HCEC 1CT (cell line): ENCODE measurements at places on chromosomes 2 and 18.
A peak's percentile ranks its signal among the peaks of the same experiment; 100 is the strongest.

GRCh38 chr2:205650931-205651330, 31.4 kb upstream of the NRP2 start:
- no peak for DNase-seq

- no peak for DNase-seq
Observed at GRCh38 chr2:232387451-232388171, 9.1 kb downstream of the ALPP start.

DNA sequence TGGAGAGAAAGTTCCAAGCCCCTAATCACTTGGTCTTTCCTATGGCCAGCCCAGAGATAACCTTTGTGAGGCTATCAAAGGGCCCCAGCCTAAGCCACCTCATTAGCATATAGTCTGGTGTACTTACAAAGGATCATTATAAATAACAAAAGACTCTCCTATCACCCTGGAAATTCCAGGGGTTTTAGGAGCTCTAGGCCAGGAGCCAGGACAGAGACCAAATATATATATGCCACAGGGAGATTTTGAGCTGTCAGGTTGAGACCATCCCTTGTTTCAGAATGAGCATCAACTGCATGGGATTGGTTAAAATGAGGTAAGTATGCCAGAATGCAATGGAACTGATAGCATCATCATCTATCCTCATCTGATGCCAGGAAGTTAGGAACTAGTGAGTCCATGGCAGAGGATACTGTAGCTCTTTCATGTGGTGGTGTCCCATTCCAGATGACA, 32.1 kb upstream of the CHRNA1 start:
- no peak for DNase-seq

DNA sequence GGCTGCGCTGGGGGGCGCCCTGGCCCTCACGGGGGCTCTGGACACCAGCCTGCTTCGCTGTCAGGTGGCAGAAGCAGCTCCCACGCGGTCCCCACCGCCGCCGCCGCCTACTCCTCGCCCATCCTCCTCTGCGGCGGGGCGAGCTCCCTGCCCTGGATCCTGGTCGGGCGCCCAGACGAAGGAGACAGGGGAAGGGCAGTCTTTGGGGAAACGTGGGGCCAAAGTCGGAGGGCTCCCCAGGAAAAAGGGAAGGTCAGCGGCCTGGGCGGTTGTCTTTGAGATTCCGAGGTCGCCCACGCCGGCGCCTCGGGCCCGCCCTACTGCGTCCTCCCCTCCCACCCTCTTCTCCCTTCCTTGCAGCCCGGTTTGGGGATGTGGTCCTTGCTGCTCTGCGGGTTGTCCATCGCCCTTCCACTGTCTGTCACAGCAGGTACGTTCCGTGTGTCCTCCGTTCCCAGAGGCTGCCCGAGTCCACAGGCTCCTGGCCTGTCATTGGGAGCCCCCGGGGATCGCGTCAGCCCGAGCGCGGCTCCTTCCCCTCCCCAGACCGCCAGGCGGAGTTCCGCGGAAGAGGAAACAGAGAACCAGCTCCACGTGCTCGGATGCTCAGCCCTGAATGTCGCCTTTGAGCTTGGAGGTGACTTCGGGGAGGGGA, 800 bp downstream of the IL1RL2 start:
- peak; percentile 36 for DNase-seq

- no peak for DNase-seq
Observed at GRCh38 chr2:195648787-195649186, 8.2 kb upstream of the SLC39A10 start.

GRCh38 chr2:28495551-28496250, at the start of gene PLB1:
Gene PLB1 (plus strand): TSS chr2:28496060. CDS start chr2:28496115, 55 bp downstream.
- no peak for DNase-seq

GRCh38 chr2:29246383-29247300, 131.4 kb downstream of the CLIP4 start:
- DNase-seq, result no peak

- DNase-seq, result no peak
Observed at GRCh38 chr2:134594399-134594798, 124.4 kb downstream of the TMEM163 start.

DNA sequence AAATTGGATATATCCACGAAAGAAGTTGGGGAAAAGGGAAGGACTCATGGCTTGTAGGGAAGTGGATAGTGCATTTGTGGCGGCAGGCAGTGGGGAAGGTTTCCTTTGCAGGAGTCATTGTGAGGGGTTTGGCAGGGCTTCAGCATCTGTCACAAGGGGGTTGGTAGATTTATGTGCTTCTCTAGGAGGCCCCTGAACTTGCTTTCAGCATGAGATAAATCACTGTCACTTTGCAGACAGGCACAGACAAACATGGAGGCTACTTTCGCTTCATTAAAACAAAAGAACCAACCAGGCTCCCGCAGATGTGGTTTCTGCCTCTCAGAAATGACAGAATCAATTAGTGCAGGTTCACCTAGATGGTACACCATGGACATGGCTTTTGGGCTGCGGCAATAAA, 340.7 kb downstream of the TGIF1 start:
- DNase-seq, result no peak

DNA sequence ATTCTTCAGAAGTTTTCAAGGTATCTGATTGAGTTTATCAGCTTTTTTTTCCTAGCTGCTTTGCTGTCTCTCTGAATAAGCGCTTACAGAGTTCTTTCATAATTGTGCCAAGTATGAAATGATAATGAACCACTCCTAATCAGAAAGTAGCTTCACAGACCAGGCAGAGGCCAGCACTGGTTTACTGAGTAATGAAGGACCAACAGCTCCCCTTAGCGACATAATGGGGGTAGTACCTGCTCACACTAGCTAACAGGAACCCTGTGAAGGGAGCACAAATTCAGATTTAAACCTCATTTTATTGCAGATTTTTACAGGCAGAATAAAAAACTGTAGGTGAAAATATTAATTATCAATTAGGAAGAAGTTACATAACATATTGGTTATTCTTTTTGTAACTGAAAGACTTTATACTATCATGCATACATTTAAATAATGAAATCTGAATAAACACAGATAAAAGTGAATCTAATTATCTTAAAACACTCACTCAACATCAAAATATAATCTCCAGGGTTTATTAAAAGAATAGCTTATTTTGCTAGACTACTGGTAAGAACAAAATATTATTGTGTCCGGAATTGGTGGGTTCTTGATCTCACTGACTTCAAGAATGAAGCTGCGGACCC, 53.7 kb upstream of the LRRC30 start:
- DNase-seq, result peak; percentile 67

DNA sequence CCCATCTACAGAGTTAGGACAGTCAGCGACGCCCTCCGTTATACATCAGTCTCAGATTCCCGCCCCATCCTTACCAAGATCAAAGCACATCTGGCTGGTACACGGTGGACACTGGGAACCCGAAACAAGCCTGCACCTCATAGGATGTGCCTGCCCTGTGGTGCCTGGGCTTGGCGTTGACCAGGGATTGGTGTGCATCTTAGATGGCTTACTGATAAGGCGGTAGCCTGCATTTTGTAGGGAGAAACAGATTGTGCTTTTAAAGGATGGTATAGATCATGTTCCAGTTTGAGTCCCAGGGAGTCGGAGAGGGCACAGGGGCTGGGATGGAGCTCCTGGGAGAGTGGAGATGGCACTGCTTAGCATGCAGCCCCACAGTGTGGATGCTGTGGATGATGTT, 108.0 kb downstream of the EML6 start:
- no peak for DNase-seq

GRCh38 chr18:48139431-48140347, 209.2 kb upstream of the SMAD2 start:
- no peak for DNase-seq

DNA sequence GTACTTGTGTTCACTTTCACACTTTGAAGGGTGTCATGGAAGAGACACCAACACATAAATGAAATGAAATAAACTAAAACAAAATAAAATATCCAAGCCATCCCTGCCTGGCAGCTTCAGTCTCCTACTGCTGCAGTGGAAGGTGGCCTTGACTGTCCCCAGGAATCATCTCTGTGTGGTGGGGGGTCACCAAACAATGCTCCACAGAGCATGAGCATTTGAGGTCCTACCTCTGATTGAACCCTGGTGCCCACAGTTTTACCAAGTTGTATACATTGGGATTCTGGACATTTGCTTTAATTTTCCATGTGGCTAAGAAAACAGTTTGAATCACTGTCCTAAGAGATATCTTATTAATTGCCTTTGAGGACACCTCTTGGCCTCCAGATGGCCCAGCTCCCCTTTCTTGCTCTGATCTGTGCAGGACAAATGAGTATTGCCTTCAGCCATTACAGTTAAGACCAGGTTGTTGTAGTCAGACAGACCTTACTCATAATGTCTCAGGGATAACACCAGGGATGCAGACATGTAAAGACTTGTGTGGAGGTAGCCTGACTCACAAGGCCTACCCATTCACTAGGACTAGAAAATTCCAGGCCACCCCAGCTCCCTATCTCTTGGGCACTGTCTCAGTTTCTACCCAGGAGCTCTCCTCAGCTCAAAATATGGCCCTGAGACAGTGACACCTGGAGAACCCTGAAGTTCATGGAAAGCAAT, 195.0 kb downstream of the MYCN start:
- DNase-seq, result no peak

DNA sequence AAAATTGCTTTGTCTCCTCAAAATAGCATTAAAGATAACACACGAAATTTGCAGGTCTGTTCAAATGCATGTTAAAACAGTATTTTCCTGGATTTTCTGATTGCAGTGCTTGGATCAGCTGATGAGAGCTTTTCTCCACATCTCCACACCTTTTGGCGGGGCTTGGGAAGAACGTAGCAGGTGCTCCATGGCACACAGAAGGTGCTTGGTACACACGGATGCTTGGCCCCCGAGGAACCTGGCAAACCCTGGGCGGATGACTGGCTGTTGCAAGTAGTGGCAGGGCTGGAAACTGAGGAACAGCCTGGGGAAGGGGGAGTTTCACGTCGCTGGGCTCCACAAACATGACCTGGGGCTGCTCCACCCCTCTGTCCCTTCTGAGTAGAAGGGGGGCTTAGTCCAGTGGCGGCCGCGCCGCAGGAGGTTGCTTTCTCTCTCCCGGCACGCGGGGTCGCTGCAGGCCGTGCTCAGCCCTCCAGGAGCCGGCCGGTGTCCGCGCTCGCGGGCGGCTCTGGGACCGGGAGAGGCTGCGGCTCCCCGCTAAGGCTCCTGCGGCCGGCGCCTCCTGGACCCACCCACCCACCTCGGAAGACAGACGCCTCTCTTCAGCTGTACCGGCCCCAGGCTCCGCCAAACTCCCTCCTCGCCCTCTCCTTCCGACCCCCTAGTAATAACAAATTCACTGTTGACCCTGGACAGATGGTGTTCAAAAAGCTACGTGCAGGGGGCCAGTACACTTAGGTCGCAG, 69.3 kb downstream of the MARCO start:
- DNase-seq, result no peak

- DNase-seq, result no peak
Observed at GRCh38 chr18:49608366-49609255, 46.8 kb downstream of the LIPG start.

GRCh38 chr2:233926806-233927205, 9.6 kb downstream of the TRPM8 start:
- DNase-seq, result no peak

DNA sequence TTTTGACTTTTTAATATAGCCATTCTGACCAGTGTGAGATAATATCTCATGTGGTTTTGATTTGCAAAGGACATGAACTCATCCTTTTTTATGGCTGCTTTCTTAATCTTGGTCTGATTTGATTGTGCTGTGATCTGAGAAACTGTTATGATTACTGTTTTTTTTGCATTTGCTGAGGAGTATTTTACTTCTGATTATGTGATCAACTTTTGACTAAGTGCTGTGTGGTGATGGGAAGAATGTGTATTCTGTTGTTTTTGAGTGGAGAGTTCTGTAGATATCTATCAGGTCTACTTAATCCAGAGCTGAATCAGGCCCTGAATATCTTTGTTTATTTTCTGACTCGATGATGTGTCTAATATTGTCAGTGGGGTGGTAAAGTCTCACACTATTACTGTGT, 16.8 kb downstream of the SP140L start:
- DNase-seq, result peak; percentile 5

- DNase-seq, result no peak
Observed at GRCh38 chr2:54979321-54980044, 70.8 kb downstream of the RTN4 start.
